ENCODE measurements at places on chromosomes 5 and 9.

DNA sequence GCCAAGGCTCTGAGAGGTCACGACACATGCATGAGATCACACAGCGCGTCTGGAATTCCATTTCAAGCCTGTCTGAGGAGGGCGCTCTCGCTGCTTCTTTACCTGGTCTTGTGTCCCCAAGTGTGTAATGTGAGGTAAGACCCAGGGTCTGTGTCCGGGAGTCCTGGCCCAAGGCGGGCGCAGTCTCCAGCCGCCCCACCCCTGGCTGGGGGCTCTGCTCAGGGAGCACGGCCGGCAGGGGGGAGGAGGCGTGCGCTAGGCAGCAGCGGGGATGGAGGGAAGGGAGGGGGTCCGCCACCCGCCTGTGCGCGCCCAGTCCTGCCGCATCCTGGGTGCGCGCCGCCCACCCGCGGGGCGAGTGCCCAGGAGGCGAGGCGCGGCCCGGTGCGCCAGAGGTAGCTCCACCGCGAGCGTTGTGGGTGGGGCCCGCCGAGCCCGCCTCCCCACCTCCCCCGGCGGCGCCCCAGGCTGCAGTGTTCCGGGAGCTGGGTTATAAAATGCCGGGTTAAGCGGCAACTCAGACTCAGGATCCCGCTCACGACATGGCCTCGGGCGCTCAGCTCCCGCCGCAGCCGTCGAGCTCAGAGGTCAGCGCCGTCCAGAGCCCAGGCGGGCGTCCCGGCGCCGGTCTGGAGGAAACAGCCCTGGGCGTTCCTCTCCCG is at the start of gene CCNI2:
CCNI2 (plus strand) TSS at position 473 of the 662 bp plus-strand sequence; CDS start at position 543, 70 bp downstream.
- no peak for DNase-seq

- DNase-seq: no peak
These were observed 110.6 kb upstream of the BOD1 start for GRCh38 chr5:173726846-173727557.

DNA sequence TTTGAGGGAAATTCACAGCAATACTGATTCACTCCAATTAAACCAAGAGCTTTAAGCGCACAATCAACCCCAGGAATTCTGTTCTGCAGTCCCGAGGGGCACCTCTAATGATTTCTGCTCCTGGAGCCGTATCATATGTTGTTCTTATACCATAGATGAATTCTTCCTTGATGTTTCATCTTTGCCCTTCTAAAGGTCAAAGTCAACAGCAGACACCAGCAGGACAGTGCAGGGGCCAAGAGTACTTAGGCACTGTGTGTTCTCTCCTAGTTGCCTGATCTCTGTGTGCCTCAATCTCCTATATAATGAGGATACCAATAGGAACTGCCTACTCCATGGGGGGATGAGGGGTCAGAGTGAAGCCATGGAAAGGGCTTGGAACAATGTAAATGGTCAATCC is 16.5 kb downstream of the EPB41L4B start:
- DNase-seq: no peak

DNA sequence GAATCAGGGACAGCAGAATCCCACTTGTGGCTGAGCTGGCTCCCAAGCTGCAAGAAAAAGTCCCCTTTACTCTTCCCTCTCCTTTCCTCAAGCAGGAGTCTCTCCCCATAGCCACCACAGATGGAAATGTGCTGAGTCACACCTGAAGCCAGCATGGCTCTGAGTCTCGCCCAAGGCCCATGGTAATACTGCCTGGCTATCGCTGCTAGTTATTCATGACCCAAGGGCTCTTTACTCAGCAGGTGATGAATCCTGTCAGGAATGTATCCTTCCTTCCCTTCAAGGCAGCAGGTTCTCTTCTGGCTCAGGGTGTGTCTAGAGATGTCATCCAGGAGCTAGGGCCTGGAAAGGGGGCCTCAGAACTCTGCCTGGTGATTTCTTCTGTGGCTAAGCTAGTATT is 403.3 kb upstream of the PTPRD start:
- DNase-seq: no peak

DNA sequence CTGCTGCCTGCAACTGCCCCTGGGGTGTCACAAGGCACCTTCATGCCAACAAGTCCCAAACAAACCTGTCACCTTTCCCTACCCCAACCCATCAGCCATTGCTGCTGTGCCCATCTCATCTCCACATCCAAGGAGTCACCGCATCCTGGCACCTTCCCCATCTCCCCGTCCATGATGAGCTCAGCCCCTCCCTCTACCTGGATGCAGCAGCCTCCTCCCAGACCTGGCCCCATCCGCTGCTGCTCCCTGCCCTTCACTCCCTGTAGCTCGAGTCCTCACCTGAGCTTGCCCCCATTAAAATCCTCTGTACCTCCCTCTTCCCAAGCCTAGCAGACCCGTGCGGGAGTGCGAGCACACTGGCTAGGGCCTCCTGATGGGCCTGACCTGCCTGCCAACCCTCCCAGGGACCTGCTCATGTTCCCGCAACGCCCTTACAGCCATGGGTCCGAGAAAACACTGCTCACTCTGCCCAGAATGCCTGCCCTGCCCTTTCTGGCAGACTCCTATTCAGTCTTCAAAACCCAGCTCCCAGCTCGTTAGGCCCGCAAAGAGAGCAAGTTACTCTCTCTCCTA is 110.6 kb downstream of the ADAMTS2 start:
- no peak for DNase-seq

- DNase-seq: peak; percentile 35
These were observed 664.2 kb upstream of the ZNF608 start for GRCh38 chr5:125410537-125411070.

DNA sequence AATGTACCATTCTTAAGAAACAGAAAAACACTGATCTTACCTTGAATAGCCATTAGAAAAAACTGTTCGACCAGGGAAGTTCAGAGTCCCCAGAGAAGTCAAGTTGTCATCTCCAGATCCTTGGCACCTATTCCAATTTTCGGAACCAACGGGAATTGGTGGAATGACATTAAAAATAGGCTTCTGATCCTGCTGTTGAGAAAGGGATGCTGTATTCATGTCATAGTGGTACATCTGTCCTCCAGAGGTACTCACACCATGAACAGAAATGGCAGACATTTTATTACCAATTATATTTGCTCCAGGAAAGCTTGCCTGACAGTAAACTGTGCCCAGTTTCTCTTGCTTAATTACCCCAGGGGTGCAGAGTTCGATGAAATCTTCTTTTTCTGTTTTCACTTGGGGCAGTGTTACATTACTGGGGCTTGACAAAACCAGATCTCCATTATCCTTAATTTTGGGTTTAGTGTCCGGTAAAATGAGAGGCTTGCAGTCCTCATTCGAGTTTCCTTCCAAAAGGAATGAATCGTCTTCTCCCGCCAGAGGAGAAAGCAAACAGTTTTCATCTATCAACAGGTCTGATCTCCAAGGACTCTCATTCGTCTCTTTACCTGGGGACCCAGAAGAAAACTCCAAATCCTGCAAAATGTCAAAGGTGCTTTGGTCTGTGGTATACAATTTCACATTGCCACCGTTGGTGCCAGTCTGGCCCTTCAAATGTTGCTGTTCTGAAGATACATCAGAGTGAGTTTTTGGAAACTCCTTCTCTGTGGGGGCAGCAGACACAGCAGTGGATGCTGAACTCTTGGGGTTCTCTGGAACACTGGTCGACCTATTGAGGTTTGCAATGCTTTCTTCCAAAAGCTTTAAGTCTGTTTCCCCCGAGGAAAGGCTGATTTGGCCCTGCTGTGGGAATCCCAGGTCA is 3.6 kb downstream of the NR3C1 start:
- DNase-seq: no peak

DNA sequence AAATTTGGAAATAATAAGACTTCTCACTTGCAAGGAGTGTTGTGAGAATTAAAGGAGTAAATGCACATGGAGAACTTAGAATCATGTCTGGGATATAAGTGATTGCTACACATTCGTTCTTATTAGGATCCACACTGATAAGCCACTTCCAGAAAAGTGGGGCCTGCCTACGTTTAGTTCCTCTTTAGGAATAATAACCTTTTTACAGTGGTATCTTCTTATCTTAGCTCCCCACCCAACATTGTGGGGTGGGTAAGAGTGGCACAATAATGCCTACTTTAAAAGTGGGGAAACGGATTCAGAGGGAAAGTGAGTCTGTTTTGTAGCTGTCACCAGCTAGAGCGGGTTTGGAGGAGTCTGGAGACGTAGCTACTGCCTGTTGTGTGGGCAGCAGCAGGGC is 16.0 kb downstream of the DOCK2 start:
- DNase-seq: no peak

GRCh38 chr5:95449460-95449859 is 58.3 kb downstream of the FAM81B start:
- DNase-seq: peak; percentile 13

DNA sequence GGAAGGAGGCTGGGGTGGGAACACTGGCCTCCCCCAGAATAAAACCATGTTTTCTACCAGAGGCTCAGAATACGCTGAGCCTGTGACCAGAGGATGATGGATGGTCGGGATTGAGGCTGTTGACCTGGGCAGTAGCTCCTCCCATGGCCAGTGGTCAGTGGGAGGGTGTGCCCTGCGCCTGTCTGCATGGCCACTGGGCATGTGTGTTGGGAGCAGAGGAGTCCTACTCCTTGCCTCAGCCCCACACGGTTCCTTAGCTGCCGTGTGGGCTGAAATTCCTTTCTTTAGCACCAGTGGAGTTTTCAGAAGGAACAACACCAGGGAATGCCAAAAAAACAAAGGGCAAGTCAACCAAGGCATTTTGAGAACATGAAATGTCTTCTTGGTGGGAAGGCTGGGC is 8.5 kb upstream of the RMND5B start:
- DNase-seq: no peak

GRCh38 chr5:1555011-1555807 is 31.4 kb upstream of the LPCAT1 start:
- DNase-seq: peak; percentile 88

GRCh38 chr9:68455451-68455850 is 85.2 kb downstream of the TMEM252 start:
- DNase-seq: no peak

- DNase-seq: no peak
These were observed 186.6 kb upstream of the PANK3 start for GRCh38 chr5:168765551-168766425.

GRCh38 chr5:92835712-92836111 is 745.3 kb downstream of the NR2F1-AS1 start:
- no peak for DNase-seq

- no peak for DNase-seq
These were observed 616.3 kb downstream of the EBF1 start for GRCh38 chr5:158483281-158483860.

DNA sequence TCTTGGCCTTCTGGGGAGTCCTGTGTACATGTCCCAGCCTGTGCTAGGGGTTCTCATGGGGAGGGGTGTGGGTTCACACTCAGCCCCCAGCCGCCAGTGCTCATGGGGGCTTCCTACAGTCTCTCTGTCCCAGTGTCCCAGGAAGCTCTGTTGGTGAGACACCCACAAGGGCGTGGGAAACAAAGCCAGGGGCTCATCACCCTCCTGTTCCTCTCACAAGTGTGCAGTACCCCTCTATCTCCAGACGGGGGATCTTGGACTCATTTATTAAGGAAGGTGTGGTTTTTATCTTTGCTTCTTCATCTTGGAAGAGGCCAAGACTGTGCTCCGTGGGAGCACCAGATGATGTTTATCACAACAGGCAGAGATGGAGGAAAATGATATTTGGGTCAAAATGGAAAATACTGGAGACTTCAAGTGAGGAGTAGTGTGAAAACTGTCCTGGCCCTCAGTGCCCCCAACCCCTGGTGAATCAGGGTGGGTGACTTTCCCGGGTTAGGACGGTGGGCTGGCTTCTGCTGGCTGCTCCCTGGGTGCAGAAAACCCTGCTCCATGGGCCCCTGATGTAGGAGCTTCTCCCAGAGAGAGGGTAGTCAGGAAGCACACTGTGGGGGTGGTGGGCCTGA is 15.2 kb downstream of the TMEM171 start:
- DNase-seq: peak; percentile 55

- no peak for DNase-seq
These were observed 205.2 kb downstream of the CDK5RAP2 start for GRCh38 chr9:120374817-120375216.

DNA sequence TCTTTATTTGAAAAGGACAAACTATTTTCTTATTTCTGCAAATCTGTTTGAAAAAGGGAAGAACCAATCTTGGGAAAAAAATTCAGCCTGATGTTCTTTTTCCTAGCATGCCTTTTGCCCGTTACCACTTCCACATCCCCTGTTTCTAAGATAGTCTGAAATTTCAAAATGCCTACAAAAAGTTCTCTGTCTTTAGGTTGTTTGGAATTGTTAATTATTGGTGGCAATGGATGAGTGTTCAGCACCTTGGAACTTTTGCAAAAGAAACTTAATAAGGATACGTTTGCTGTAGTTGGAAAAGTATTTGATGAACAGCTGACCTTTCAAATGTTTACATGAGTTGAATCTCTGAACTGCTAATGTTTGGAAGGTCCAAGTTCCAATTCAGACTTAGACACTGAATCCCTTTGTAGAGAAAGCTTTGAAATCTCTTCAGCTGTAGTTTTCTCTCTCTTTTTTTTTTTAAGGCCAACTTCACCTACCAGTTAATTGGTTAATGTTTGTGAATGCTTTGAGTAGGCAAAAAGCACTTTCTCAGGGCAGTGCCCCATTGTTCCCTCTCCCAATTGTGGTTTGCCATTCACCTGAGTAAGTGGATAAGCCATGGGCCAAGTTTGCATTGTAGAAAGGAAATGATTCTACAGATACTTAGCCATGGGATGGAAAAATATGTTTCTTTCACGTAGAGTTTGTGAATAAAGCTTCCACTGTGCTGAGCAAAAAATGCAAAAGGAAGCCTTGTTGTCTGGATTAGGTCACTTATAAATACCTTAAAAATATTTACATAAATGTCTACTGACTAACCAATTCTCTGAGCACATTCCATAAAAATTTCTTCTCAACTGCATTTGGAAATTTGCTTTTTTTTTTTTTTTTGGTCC is 156.4 kb upstream of the ELL2 start:
- DNase-seq: no peak

GRCh38 chr9:127788337-127789011 is 2.6 kb downstream of the CDK9 start:
- no peak for DNase-seq

- no peak for DNase-seq
These were observed 3.5 kb downstream of the OR2V1 start for GRCh38 chr5:181127456-181127855.

GRCh38 chr5:162067655-162068411 is at the start of gene GABRG2:
GABRG2 (plus strand) TSS chr5:162067773; CDS start chr5:162068000, 227 bp downstream.
- no peak for DNase-seq

- DNase-seq: no peak
These were observed 227.0 kb downstream of the DRD1 start for GRCh38 chr5:175216991-175217390.

DNA sequence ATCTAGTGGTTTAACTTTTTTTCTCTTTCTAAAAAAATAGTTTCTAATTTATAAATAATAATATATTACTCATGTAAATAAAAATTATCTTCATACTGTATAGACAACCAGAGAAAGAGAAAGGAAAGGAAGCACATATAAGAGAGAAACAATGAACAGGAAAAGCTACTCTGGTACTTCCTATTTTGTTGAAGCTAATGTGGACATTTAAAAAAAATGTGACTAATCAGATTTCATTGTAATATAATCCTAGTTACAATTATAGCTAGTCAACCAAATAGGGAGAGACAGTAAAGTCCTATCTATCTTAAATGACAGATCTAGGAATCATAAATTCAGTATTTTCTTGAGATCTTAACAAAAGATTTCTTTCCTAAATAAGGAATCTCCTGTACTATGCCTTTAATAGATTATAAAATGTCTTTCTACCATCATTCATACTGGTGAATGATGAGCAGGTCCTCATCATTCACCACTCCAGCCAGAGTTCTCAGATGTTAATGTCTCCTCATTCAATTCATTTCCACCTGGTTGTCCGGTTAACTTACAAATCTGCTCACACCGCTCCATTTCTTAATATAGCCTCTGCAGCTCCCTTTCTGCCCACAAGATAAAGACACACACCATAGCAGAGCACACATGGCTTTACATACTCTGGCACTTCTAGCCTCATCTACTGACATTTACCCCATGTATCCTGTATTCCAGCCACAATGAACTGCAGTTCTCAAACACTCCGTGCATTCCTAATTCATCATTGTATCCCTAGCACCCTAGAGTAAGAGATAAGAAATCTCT is 30.9 kb downstream of the ZFR start:
- DNase-seq: no peak

All from HT1080 (cell line).